Epithelial cell of umbilical artery (primary cell): ENCODE measurements at places on chromosomes 5 and 9. TPM values are rescaled to one million over a fixed set of nuclear protein-coding genes. Genes with fewer than 3 reads are reported as not detected.

Gene PARP8
- total RNA-seq = 0.32 and 0.46 TPM in 2 replicates

Gene CMYA5
- total RNA-seq = under 0.01 TPM in 1 of 2 replicates, not detected in the other

Gene SOX30
- total RNA-seq = not detected in 2 replicates

Gene CHSY3
- 21.9 and 38.0 TPM in 2 replicates for total RNA-seq

Gene MUSK
- total RNA-seq = under 0.01 TPM in 1 of 2 replicates, not detected in the other

Gene MCC
- 38.3 and 49.5 TPM in 2 replicates for total RNA-seq

Gene PNPLA7
- under 0.01 and 0.15 TPM in 2 replicates for total RNA-seq

Gene PCDHAC2
- total RNA-seq = under 0.01 and 0.30 TPM in 2 replicates

Gene FIBCD1
- total RNA-seq = under 0.01 and 0.46 TPM in 2 replicates

Gene CSF1R
- total RNA-seq = not detected in 2 replicates

Gene MRNIP
- 14.3 and 17.0 TPM in 2 replicates for total RNA-seq

Gene MCIDAS
- not detected in 2 replicates for total RNA-seq

Gene FYB1
- total RNA-seq = 0.65 TPM in 1 of 2 replicates, not detected in the other

Gene FOXD4L4
- total RNA-seq = under 0.01 TPM in 1 of 2 replicates, not detected in the other

Gene TMC1
- total RNA-seq = 1.6 and 3.2 TPM in 2 replicates

Gene DPM2
- total RNA-seq = 5.9 and 8.8 TPM in 2 replicates

Gene CDO1
- 1.1 and 1.9 TPM in 2 replicates for total RNA-seq

Gene CXCL14
- total RNA-seq = not detected in 2 replicates

Gene WNK2
- total RNA-seq = not detected in 2 replicates

Gene KIAA1958
- 1.8 and 2.3 TPM in 2 replicates for total RNA-seq

Gene SH3TC2
- total RNA-seq = 5.8 and 7.8 TPM in 2 replicates

Gene SPDL1
- total RNA-seq = 30.2 and 55.8 TPM in 2 replicates

Gene TCERG1
- total RNA-seq = 39.3 and 46.2 TPM in 2 replicates

Gene NOL8
- total RNA-seq = 19.5 and 34.5 TPM in 2 replicates

Gene FOXD4L6
- total RNA-seq = 0.15 TPM in 1 of 2 replicates, not detected in the other

Gene PCDHB2
- total RNA-seq = under 0.01 and 0.32 TPM in 2 replicates

Gene ERGIC1
- total RNA-seq = 74.7 and 95.6 TPM in 2 replicates

Gene ELAVL2
- 0.32 TPM in 1 of 2 replicates, not detected in the other for total RNA-seq

Gene FBXO38
- total RNA-seq = 52.6 and 81.5 TPM in 2 replicates

Gene GRM6
- not detected in 2 replicates for total RNA-seq

Gene CDC20B
- under 0.01 TPM in 1 of 2 replicates, not detected in the other for total RNA-seq

Gene SPATA6L
- 0.61 and 0.65 TPM in 2 replicates for total RNA-seq
